ENCODE measurements at places on chromosomes 12 and 14.

DNA sequence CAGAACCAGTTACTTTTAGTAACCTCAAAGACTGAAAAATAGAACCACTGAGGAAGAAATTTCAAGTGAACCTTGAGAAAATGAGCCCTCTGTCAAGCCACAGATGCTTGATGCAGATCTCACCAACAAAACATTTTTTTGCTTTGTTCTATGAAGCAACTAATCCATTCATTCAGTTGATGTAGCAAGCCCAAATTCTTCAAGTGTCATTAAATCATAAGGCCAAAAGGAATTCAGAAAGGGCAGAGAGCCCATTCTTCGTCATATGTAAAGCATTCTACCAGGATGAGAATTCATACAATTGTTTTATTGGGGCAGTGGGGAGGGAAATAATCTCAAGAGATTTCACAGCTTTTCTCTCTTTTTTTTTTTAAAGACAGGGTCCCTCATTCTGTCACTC, 218.0 kb upstream of the RGS6 start:
- DNase-seq: no peak

DNA sequence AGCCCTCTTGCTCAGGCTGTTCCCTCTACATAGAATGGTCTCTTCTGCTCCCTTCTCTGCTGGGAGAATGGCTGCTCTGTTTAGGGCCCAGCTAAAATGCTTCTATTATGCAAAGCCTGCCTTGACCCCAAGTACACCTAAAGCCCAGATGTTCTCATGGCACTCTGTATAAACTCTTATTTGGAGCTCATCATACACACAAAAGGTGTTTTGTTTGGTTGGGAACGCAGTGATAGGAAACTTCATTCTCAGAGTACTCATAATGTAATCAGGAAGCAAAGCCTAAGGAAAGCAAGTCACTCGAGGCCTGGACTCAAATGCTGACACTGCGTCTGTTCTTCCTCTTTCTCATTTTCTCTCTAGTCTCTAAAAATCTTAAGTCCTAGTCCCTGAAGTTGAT, 38.2 kb upstream of the SYCP3 start:
- DNase-seq: no peak

GRCh38 chr12:110849221-110849620, 2.4 kb downstream of the CCDC63 start:
- no peak for DNase-seq

GRCh38 chr12:131845121-131845520, 16.9 kb downstream of the MMP17 start:
- DNase-seq: no peak

- no peak for DNase-seq
Observed at GRCh38 chr12:11508699-11509098, 113.3 kb upstream of the PRB2 start.

- DNase-seq: peak; percentile 55
Observed at GRCh38 chr14:73753887-73754795, 40.0 kb upstream of the PNMA1 start.

GRCh38 chr12:93438266-93439050, 3.3 kb downstream of the UBE2N start:
- DNase-seq: no peak

GRCh38 chr12:86669010-86669409, 412.8 kb upstream of the MGAT4C start:
- DNase-seq: no peak

DNA sequence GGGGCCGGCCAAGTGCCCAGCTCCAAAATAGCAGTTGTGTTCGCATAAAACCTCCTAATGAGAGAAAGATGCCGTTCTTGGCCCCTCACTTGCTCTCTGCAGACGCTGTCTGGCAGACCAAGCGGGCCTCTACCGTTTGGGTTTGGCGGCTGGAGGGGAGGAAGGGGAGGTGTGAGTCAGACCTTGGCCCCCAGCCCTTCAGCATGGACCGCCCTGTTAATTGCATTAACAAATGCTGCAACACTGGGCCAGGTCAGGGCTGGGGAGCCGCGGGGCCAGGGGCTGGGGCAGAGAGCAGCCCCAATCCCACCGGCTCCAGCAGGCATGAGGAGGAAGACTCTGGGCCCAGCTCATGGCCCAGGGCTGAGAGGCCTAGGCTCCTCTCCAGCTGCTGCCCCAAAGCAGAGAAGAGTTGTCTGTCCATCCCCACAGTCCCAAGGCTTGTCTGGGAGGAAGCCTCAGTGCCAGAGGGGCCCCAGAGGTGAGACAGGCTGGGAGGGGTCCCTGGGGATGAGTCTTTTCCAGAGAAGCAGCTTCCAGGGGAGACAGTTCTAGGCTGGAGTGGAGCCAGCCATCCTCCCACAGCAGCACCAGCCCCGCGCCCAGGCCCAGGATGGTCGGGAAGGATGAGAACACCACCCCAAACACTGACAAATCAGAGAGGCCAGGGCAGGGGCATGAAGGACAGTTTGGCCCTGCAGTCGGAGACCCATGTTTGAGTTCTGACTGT, 16.9 kb downstream of the LTBP2 start:
- no peak for DNase-seq

- DNase-seq: no peak
Observed at GRCh38 chr12:20604408-20605067, 90.6 kb upstream of the SLCO1C1 start.

GRCh38 chr12:104350211-104351056, 46.9 kb downstream of the EID3 start:
- no peak for DNase-seq

DNA sequence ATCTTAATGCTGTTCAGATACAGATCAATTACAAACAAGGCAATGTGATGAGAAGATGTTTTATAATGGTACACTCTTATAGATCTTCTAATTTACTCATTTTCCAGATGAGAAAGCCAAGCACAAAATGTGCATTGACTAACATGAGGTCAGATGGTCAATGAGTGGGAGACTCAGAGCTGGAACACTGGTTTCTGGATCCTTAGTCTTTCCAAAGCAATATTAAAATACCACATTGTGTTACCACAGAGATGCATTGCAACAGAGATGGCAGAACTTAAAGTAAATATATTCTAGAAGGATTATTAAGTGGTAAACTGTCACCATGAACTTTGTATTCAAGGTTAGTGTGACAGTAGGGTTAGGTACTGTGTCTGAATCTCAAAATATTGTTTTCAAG, 113.6 kb downstream of the SLC15A5 start:
- DNase-seq: no peak

DNA sequence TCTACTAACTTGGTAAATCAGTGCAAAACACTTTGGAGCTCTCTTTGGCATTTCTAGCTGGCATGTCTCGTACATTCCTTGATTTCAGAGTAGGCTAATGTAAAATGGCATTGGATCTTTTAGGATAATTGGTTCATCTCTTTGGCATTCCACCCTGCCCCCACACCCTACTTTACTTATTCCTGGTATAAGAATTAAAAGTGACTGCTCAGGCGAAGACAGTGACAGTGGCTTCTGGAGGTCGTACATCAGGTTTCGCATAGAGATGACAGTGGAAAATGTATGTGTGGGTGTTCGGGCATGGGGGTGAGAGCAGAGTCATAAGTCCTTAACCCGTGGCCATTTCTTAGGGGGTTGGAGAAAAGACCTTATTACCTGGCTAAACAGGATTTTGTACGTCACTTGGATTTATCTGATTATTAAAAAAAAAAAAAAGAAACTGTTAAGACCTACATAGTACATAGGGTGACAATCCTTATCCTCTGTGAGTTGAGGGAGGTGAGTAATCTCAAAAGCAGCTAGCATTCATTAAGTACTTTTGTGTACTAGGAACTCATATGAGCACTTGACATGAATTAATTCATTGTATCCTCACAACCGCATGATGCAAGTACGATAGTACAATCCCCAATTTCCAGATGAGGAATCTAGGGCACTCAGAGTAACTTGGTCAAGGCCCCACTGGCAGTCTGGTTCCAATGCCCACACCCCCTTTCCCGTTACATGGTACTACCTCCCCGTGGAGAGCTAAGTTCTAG, 22.4 kb upstream of the KCNK13 start:
- DNase-seq: no peak

DNA sequence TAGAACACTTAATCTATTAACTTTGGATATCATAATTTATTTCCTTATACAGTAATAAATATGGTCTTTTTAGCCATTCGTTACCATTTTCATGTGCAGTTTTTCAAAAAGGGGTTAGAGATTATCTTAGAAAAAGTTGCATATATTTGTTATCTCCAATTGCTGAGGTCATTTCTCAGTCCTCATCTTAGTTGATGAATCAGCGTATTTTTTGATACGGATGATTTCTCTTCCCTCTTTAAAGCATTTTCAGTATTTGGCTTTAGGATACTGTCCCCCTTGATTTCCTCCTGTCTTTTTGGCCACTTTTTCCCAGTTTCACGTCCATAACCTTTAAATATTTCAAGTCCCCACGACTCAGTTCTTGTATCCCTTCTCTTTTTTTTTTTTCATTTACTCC, 21.8 kb downstream of the DNAL1 start:
- no peak for DNase-seq

- no peak for DNase-seq
Observed at GRCh38 chr12:39763071-39763889, 143.7 kb upstream of the ABCD2 start.

DNA sequence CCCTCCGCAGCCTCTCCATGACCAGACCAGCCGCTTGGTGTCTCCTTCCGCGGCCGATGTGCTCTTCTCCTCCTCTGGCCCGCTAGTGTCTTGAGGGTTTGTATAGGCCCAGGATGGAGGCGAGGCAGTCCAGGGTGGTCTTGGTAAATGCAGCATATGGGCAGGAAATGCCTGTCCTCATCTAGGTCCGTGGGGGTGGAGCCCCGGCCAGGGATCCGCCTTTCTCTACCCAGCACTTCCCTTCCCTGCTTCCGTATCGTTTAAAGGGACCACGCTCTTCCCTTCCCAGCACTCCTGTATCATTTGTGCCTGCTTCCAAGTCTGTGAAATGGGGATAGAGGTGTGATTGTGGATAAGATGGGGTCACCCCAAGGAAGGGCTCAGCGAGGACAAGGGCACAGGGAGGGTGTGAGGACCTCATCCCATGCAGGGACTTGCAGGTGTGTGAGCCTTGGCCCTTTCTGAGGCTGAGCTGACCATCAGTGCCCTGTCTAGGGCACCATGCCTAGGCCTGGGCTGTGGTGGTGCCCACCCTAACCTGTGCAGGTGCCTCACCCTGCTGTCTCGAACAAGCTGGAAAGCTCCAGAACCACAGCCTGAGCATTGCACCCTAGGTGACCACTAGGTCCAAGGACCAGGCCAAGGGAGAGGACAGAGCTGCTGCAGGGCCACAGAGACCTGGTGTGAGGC, 326.8 kb upstream of the RTL1 start:
- no peak for DNase-seq

- no peak for DNase-seq
Observed at GRCh38 chr12:63151623-63152320, 771 bp upstream of the AVPR1A start.

DNA sequence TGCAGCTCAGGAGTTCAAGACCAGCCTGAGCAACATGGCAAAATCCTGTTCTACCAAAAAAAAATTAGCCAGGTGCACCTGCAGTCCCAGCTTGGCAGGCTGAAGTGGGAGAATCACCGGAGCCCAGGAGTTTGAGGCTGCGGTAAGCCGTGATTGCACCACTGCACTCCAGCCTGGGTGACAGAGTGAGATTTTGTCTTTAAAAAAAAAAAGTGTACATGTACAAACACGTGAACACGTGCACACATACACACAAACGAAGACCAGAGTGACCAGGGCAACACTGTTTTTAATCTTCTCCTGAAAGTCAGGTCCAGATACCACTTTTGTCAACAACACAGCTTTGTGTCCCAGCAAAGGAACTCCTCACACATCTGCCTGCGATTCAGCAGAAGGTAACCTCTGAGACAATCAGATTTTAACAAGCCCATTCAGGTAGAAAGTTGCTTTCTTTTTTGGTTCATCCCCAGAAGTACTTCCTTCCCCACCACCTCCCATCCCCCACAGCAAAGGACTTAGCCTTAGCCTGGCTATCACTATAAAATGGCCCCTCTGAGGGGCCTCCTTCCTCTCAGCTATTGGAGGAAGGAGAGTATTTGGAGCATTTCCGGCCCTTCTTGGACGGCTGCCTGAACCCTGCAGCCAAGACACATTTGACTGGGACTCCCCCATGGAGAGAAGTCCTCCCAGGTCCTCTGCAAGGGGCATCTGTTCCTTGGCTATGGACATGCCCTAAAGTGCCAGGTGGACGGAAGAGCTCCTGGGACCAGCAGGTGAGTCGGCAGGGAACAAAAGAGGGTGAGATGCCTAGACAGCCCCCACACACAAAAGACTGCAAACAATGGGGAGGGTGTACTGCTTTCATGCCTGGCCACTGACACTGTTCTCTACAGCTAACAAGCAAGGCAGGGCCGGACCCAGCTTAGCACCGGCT, 9.8 kb downstream of the CTDSP2 start:
- DNase-seq: peak; percentile 44

- no peak for DNase-seq
Observed at GRCh38 chr12:3365463-3366411, 125.3 kb upstream of the PRMT8 start.

DNA sequence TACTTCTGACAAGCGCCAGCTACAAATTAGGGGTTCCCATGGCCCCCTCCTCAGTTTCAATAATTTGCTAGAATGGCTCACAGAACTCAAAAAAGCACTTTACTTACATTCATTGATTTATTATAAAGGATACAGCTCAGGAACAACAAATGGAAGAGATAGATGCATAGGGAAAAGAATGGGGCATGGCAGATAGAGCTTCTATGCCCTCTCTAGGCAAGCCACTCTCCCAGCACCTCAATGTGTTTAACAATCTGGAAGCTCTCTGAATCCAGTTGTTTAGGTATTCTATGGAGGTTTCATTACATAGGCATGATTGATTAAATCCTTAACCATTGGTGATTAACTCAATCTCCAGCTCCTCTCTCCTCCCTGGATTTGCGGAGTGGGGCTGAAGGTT, 184.5 kb upstream of the DAAM1 start:
- DNase-seq: no peak

DNA sequence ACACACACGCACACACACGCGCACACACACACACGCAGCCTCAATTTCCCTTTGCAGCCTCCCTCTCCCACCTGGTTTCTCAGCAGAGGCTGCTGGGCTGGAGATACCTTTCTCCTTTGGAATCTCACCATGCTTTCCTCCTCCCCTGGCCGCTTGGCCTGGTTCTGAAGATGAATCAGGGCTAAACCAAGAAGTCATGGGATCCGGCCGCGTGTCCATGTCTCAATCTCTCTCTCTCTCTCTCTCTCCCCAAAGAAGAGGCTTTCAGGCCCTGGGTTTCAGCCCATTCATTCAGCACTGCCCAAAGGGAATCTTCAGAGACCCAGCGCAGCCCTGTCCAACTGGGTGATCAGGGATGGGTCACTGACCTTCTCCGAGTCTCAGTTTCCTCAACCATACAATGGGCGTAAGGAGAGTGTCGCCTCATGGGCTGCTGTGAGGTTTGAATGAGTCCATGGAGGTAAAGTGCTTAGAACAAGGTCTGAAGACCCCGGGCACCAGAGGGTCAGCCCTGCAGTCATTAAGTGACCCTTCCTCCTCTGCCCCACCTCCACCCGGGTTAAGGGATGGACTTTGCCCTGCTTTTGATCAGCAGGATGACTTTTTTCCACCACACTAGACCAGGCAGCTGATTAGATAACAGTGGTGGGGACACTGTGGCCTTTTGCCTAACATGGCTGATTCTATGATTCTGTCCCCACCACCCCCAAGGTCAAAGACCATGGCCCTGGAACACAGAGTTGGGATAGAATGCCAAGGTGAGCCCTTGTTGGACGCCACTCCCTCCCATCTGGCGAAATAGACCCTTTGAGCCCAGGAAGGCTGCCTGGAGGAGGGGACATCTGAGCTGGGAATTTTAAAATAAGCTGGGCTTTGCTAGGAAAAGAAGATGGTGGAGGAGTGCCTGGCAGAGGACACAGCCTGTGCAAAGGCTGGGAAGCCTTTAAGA, 42.1 kb downstream of the SCARB1 start:
- no peak for DNase-seq

GRCh38 chr12:76270657-76271358, 77.4 kb downstream of the BBS10 start:
- no peak for DNase-seq

GRCh38 chr12:123227581-123228258, 5.2 kb downstream of the MPHOSPH9 start:
- DNase-seq: no peak
